K562 (cell line): ENCODE measurements at places on chromosomes 13 and 19. TPM values are rescaled to one million over a fixed set of nuclear protein-coding genes. Genes with fewer than 3 reads are reported as not detected.

The MUC16 gene
- polyA plus RNA-seq: not detected in 2 replicates

The RAB3A gene
- 0.94 and 1.00 TPM in 2 replicates for polyA plus RNA-seq

The AXL gene
- 1.1 and 1.2 TPM in 2 replicates for polyA plus RNA-seq

The ZNF793 gene
- polyA plus RNA-seq: not detected in 2 replicates

The ZNF790 gene
- 0.88 and 1.7 TPM in 2 replicates for polyA plus RNA-seq

The RNF17 gene
- 0.90 and 1.1 TPM in 2 replicates for polyA plus RNA-seq

The DCT gene
- 0.55 and 0.57 TPM in 2 replicates for polyA plus RNA-seq

The CD37 gene
- 10.8 and 11.0 TPM in 2 replicates for polyA plus RNA-seq

The ZNF90 gene
- polyA plus RNA-seq: 0.49 and 0.54 TPM in 2 replicates

The COX7A1 gene
- polyA plus RNA-seq: not detected in 2 replicates

The ZNF85 gene
- polyA plus RNA-seq: 0.59 and 0.78 TPM in 2 replicates

The MFSD12 gene
- polyA plus RNA-seq: 79.9 and 80.7 TPM in 2 replicates

The ITGBL1 gene
- 0.32 and 0.53 TPM in 2 replicates for polyA plus RNA-seq

The IGLON5 gene
- 0.03 and 0.18 TPM in 2 replicates for polyA plus RNA-seq

The CCNA1 gene
- not detected in 2 replicates for polyA plus RNA-seq

The CLEC4M gene
- polyA plus RNA-seq: not detected in 2 replicates

The ZNF813 gene
- polyA plus RNA-seq: 2.0 and 2.6 TPM in 2 replicates

The ZNF723 gene
- 0.04 TPM in 1 of 2 replicates, not detected in the other for polyA plus RNA-seq

The HCN2 gene
- polyA plus RNA-seq: 0.86 and 1.2 TPM in 2 replicates

The KLC3 gene
- polyA plus RNA-seq: 0.58 and 0.90 TPM in 2 replicates

The METTL21C gene
- polyA plus RNA-seq: not detected in 2 replicates
